ENCODE measurements at places on chromosomes 3 and 15. TPM values are rescaled to one million over a fixed set of nuclear protein-coding genes. Genes with fewer than 3 reads are reported as not detected.

The ABI3BP gene
- polyA plus RNA-seq: 0.24 TPM

The SEMA5B gene
- 0.11 TPM for polyA plus RNA-seq

The MESP1 gene
- polyA plus RNA-seq: not detected

The DGKG gene
- 2.1 TPM for polyA plus RNA-seq

The WDR93 gene
- polyA plus RNA-seq: 0.03 TPM

DNA sequence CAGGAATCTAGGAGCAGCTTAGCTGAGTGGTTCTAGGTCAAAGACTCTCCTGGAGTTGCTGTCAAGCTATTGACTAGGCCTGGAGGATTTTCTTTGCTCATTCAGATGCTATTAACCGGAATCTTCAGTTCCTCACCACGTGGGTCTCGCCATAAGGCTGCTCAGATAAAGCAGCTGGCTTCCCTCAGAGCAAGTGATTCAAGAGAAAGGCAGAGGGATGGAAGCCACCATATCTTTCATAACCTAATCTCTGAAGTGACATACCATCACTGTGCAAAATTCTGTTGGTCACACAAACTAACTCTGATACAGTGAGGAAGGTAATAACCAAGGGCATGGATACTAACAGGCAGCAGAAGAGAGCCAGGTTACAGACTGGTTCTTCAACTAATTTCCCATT lies 72.7 kb upstream of the FLNB start:
- no peak for DNase-seq

GRCh38 chr3:3309887-3310286 lies 130.4 kb upstream of the CRBN start:
- DNase-seq: no peak

DNA sequence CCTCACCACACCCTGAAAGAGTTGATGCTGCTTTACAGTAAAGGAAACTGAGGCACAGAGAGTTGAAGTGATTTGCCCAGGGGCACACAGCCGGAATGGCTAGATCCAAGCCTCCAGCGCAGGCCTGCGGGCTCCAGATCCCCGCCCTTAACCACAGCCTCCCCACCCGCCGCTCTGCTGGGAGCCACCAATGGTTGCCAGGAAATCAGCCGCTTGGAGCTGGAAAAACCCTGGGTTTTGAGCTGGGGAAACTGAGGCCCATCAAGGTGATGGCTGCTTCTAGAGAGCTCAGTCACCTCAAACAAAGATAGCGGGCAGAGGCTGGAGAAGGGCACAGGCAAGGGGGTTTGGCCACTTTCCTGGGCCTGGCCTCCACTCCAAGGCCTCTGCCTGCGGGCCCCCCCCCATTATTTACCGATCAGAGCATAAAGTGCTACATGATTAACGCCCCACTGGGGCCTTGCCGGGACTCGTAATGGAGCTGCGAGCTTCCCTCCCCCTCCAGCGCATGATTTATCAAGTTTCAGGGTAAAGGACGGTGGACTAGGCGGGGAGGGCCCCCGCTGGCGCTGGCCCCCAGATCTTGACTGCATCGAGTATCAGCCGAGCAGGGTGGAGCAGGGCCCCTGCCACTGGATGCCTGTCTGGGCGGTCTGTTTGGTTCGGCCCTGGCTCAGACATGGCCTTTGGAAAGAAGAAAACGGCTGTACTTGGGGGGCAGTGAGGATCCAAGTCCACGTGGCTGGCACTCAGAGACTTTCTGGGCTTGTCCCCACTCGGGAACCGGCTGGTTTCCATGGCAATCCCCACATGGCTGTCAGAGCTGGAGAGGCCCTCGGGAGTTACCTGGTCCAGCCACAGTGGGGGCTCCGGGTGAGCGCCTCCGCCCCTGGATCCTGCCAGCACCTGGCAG lies 9.1 kb downstream of the PLXND1 start:
- no peak for DNase-seq

DNA sequence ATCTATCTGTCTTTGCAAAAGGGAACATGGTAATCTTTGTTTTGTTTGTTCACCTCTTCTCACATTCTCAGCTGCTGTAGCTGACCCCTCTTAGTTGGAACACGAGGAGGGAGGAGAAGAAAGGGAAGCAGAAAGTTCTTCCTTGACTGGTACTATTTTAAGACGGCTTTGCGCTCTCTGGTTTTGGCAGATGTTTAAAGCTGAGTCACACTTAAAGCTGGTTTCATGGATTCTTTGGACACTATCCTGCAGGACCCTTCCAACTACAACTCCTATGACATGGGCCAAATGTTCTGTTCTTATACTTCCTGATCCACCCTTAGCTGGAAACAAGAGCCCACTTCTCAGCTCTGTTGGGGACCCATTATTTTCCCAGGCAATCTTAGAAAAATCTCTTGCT lies 40.6 kb upstream of the FXR1 start:
- no peak for DNase-seq

DNA sequence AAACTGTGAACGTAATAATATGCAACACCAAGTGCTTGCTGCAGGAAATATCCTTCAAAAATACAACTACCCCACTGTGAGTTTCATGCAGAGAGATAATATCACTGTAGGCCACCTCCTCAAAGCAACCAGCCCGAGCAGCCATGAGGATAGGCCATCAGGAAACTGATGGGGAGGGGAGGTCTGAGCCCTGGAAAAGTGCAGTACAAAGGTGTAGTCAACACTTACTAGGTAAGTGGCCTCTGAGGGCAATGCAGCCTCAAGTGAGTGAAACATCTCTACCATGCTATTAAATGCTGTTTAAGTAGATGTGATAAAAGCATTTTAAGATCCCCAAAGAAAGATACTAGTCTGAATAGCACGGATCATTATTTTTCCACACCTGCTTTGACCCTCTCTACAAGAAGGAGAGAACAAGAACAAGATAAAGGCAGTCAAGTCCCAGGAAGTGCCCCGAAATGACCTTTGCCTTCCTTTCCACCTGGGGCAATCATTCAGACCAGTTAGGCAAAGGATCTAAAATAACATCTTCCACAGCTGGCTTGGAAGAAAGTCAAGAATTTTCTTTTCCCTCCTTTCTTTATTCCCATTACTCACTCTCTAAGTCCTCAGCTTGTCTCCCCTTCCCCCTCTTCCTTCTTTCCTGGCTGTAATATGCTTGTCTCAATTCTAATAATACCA lies 62.8 kb downstream of the FMN1 start:
- DNase-seq: peak; percentile 56

GRCh38 chr3:112881891-112882290 lies 35.2 kb upstream of the CD200R1L start:
- no peak for DNase-seq

DNA sequence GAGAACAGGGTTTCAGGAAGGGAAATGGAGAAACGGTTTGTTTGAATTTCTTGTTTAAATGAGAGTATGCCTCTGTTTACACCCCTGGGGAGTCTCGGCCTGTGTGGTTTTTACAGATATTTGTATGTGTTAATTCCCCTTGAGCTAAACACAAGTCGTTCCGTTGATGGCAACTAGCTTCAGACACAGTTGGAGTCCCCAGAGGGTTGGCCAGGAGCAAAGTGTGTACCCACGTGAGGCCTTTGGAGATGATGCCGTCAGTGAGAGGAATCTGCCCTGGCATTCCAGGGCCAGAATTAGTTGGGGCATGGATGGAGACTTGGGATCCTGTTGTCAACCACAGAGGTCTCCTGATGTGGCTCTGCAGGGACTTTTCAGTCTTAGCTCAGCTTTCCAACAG lies 44.0 kb downstream of the CEMIP start:
- no peak for DNase-seq

GRCh38 chr3:102177075-102177755 lies 257.6 kb upstream of the ZPLD1 start:
- DNase-seq: peak; percentile 57

DNA sequence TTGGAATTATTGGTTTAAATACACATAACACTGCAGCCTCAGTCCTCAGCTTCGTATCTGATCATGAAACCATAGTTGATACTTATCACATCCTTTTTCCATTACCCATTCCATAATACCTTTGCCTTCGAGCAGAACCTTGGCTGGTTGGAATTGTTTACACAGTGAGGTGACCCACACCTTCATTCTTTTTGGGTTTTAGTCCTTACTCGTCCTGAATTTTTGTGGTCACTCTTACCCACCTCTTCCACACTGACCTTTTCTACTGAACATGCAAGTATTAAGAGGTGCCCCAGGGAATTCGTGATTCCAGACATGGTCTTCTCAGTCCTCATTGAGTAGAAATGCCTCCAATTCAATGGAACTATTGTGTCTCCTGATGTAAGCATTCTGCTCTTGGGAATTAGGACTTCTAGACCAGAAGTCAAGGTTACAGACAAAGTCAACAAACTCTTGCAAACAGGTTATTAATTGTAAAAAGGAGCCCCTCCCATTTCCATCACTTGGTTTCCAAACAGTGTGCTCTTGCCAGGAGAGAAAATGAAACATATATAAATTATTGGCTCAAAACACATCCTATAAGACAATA lies 37.7 kb downstream of the SCN11A start:
- peak; percentile 82 for DNase-seq

DNA sequence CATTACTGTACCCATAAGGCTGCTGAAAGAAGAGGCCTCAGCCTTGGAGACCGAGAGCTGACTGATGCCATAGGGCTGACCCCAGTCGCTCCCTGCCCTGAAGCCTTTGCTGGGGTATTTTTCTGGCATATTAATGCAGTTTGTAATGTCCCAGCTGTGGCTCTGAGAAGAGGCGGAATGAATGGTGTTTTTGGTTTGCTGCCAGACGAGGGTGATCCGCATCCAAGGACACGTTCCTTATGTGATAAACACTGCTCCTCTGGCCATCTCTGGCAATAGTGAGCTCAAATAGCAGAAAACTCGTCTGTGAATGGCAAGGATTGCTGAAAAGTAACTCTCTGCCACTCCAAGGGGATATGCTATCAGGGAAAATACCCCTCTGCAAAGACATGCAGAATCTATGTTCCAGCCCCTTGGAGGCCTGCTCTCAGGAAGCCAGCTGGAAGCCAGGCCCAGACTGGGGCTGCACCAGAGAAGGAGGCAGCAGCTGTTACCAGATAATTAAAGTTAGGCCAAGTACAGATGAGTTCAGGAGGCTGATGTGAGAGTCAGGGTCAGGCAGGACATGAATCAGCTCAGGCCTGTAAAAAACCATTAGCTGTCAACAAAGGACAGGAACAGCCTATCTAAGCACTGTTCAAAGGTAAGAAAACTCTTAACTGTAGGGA lies 28.9 kb upstream of the KLHL6 start:
- no peak for DNase-seq

DNA sequence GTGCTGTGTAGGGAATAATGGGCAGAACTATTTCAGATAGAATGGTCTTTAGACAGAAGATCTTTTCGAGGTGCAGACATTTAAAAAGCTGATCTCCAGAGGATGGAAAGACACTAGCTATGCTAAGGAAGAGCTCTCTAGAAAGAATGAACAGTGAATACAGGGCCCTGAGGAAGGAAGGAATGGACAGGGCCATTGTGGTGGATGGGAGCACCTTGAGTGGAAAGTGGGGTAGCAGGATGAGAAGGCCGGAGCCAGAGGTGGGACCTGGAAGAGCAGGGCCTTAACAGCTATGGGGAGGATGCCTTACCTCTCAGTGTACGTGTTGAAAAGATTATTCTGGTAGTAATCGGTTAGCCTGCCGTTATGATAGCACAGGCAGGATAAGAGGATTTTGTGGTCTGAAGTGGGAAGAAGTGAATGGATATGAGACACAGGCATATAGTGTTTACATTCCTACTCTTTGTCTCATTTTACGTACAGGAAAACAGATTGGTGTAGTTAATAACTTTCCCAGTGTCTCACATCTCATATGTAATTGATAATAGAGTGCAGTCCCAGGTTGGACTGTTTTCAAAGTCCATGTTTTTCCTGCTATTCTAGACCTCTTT lies 172.4 kb downstream of the KLHL25 start:
- no peak for DNase-seq

- DNase-seq: no peak
Measured at GRCh38 chr3:175670557-175670956, 811.4 kb downstream of the NAALADL2 start.

- no peak for DNase-seq
Measured at GRCh38 chr15:28097656-28098359, 1.3 kb downstream of the OCA2 start.

DNA sequence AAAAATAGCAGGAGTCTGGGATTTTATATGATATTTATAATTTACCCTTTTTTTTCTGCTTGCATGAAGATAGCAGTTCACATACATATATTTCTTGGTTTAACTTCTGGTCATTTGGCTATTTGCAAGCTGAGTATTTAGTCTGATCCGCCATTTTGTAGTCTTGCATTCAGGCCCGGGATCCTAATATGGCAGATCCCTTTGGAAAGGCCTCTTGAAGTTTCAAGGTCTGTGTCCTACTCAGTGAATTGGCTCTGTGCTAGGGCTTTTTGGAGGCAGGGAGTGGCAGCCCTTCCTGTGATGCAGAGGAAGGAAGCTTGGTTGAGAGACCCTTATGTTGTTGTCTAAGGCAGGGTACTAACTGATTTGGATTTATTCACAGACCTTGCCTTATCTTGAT lies 2.9 kb downstream of the SNRPN start:
- no peak for DNase-seq

GRCh38 chr3:198079771-198080520 lies 119.9 kb downstream of the LMLN start:
- DNase-seq: peak; percentile 74

GRCh38 chr3:35705904-35706303 lies 66.6 kb downstream of the ARPP21 start:
- DNase-seq: no peak

- no peak for DNase-seq
Measured at GRCh38 chr3:129352650-129353588, 74.2 kb downstream of the HMCES start.

DNA sequence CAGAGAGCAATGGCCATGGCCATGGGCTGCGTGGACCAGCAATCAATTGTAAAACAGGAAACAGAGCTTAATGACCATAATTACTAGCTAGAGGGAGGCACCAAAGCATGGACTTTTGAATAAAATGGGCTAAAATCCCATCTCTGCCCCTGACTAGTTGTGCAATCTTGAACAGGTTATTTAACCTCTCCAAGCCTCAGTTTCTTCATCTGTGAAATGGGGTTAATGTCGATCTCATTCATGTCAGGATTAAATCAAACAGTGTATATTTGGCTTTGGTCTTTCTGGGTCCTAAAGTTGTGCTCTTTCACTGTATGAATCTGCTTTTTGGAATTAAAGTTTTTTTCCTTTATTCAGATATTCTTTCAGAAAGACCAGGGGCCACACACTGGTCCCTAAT lies 36.1 kb downstream of the ABTB1 start:
- DNase-seq: no peak

DNA sequence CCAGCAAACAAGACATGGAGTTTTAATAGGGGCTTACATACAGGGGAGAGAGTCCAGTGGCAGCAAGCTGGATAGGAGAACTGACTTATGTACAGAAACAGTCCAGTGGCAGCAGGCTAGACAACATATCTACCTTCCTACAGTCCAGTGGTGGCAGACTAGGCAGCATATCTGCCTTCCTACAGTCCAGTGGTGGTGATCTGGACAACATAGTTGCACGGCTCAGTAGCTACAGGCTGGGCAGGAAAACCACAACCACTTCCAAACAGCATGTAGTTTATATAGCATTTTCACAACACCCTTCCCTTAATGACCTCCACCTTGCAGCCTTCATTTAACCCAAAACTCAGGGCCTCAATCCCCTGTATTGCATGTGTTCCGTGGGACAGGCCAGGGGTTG lies 181.3 kb upstream of the EIF1B start:
- no peak for DNase-seq

- DNase-seq: no peak
Measured at GRCh38 chr3:97959872-97960271, 12.4 kb downstream of the RIOX2 start.

GRCh38 chr3:56339244-56339643 lies 129.0 kb downstream of the ERC2 start:
- no peak for DNase-seq

All from mammary epithelial cell (primary cell).